Left cardiac atrium (tissue), 4 donors: ENCODE measurements at places on chromosomes 1 and 21.

GRCh38 chr1:234933475-234933874 lies 195.2 kb downstream of the TOMM20 start:
- DNase-seq: peak; percentile 73

GRCh38 chr1:109241841-109242345 lies 7.4 kb upstream of the CELSR2 start:
- DNase-seq: no peak

- DNase-seq: no peak
Observed at GRCh38 chr1:111758373-111758772, 2.7 kb downstream of the DDX20 start.

- DNase-seq: no peak
Observed at GRCh38 chr1:33276573-33277298, 20.4 kb downstream of the ZNF362 start.

- DNase-seq: no peak
Observed at GRCh38 chr1:13855554-13855953, 155.6 kb downstream of the PRDM2 start.

DNA sequence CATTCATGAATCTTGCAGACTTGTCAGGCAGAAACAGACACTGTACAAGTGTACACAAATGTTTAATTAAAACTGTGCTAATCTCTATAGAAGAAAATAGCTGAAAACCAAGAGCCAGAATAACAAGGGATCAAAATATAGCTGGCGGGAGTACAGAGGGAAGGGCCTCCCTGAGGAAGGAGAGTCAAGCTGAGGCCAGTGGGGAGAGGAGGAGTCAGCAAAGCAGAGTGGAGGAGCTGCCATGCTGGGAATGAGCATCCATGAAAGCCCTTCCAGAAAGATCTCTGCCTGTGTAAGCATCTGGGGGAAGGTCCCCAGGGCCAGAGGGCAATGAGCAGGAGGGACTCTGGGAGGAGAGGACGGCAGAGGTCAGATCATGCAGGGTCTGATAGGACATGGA lies 15.1 kb downstream of the SLAMF8 start:
- DNase-seq: no peak

DNA sequence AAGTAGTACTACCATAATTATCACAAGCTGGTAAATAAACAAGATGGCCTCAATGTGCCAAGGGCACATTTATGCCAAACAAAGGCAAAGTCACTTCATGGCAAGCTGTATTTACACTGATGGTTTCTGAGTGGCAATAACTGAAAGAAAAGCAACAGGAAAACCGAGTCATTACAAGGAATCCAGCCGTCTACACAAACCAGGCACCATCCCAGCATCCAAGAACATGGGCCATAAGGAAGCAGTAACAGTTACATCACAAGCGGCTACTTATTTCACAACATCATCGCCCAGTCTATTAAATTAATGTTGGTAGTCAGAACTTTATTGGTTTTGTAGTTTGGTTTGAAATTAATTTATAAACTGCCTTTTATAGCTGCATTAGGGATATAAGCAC lies 214.2 kb downstream of the RERE start:
- no peak for DNase-seq

DNA sequence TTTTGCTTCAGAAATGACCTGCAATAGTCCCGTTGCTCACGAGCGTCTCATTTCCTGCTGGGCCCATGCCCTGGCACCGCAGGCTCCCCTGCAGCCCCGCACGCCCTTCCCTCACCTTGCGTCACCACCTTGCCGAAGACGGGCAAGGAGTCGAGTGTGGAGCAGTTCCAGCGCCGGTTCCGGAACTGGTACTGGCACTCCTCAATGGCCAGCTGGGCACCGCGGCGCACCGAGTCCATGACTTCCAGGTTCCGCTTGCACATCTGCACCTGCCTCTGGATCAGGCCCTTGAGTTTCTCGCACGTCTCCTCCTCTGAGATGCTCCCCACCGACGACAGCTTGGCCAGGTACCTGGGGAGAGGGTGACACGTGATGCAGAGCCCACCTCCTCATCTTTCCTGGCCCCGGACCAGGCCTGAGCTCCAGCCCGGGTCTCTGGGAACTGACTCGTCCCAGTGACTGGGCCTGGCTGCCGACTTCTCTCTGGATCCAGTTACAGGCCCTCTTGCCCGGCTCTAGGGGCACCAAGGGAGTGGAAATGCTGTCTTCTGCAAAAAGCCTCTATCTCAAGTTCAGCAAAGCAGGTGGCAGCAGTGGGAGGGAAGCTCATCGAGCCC lies 13.3 kb downstream of the WNT4 start:
- DNase-seq: no peak

GRCh38 chr1:89855413-89856123 lies 34.7 kb downstream of the LRRC8D start:
- no peak for DNase-seq

- DNase-seq: no peak
Observed at GRCh38 chr1:171922999-171923398, 81.7 kb downstream of the DNM3 start.

DNA sequence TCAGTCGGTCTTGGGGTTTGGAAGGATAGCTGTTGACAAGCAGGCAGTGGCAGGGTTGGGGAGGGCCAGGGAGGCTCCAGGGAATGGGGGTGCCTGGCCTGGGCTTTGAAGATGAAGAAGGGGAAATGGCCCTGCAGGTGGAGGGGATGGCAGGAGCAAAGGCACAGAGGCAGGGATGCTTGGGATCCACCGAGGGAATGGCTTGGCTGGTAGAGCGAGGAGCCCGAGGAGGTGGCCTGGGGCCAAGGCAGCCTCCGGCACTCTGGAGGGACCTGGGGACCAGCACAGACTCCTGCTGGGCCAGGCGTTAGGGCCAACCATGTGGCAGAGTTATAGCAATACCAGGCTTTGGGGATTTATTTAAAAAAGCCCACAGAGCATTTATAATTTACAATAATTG lies 62.9 kb upstream of the EDN2 start:
- no peak for DNase-seq

- no peak for DNase-seq
Observed at GRCh38 chr1:27618341-27619082, 14.6 kb upstream of the AHDC1 start.

DNA sequence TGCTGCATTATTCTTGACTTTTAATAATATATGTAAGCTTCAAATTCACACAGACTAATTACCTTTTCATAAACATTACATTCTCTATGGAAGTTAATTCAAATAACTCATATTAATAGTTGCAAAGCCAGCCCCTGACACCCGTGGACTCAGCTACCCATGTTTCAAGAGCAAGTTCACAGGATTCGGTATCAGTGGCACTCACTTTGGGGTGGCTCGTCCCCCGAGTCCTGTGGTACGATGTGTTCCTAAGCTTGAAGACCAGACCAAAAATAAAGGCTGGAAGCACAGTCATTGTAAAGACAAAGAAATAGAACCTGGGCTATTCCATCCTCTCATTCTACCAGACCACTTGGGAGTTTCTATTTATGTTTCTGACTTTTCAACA lies 70.9 kb downstream of the ITPKB start:
- DNase-seq: no peak

GRCh38 chr1:22503721-22504410 lies 52.2 kb downstream of the ZBTB40 start:
- DNase-seq: no peak

DNA sequence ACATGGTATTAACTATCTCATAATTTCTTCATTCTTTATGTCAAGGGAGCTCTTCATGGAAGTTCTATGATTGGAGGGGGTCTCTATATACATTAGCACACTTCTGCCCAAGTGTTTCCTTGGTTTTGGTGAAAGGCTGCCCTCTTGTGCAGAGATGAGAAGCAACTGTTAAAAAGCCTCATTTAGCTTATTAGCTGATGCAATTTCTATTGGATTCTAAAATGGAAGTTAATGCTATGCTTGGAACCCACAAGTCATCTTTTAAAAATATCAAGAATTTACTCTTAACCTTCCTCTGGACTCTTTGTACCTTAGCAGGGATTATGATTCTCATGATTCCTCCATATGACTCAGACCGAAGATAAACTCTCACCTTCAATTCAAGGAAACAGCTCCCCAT lies 328.9 kb downstream of the PTBP2 start:
- no peak for DNase-seq

- peak; percentile 80 for DNase-seq
Observed at GRCh38 chr1:210293171-210293607, 35.5 kb upstream of the HHAT start.

GRCh38 chr1:244328476-244328875 lies 123.2 kb downstream of the ADSS2 start:
- DNase-seq: no peak

GRCh38 chr1:223741861-223742260 lies 29.5 kb downstream of the CAPN2 start:
- DNase-seq: no peak

- DNase-seq: no peak
Observed at GRCh38 chr1:23362218-23362713, 7.4 kb downstream of the ZNF436 start.

GRCh38 chr1:7177021-7177420 lies 391.8 kb downstream of the CAMTA1 start:
- DNase-seq: no peak

- peak; percentile 77 for DNase-seq
Observed at GRCh38 chr1:228150461-228151179, 890 bp downstream of the GJC2 start.

DNA sequence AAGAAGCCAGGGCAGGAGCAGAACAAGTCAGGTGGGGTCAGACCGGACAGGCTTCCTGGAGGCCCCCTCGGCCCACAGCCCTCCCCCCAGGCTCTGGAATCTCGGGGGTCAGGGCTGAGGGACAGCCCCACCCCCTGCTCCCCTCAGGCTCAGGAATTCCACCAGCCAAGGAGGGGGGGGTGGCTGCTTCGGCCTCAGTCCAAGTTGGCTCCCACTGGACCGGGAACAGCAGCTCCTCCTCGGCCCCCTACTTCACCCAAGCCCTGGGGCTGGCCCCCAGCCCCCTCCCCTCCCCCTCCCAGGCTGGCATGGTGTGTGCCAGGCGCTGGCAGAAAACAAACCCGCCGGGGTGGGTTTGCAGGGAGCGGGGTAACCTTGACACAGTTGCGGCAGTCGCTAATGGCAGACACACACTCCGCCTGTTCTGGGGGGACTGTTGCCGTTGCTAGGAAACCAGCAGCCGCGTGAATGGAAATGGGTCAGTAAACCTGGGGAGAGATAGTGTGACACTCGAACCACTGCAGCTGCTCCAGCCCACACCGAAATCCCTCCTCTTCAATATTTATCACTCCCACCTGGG lies 32.4 kb downstream of the AHDC1 start:
- DNase-seq: no peak

GRCh38 chr1:71295350-71295749 lies 214.5 kb upstream of the ZRANB2 start:
- no peak for DNase-seq

DNA sequence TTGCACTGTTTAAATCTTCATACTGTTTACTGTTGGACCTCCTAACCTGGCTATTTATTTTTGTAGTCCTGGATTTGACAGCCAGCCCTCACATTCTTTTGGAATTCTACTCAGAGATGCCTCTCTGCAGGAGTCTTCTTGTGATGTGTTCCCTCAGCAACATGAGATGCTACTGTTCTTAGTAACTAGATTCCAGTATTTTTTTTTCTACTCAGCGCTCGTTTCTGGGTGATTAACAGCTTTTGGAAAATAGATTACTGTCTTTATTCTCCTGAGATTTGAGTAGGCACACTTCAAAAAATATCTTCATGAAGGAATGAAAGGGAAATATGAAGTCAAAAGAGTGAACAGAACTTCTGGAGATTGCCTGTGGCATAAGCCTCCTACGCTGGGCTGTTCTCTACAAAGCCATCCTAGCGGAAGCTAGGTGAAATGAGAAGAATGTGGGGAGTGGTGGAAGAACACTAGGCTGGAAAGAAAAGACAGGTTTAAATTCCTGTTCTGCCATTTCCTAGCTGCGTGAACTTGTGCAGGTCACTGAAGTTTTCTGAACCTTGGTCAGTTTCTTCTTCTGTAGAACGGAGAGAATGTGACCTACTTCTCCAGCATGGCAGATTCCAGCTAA lies 75.9 kb downstream of the LRRC8C start:
- no peak for DNase-seq

- DNase-seq: no peak
Observed at GRCh38 chr1:240803151-240803550, 191.2 kb upstream of the GREM2 start.
